ENCODE measurements at places on chromosomes 4 and X. TPM values are rescaled to one million over a fixed set of nuclear protein-coding genes. Genes with fewer than 3 reads are reported as not detected.

CXXC4 gene
- 0.37 TPM for total RNA-seq

DNA sequence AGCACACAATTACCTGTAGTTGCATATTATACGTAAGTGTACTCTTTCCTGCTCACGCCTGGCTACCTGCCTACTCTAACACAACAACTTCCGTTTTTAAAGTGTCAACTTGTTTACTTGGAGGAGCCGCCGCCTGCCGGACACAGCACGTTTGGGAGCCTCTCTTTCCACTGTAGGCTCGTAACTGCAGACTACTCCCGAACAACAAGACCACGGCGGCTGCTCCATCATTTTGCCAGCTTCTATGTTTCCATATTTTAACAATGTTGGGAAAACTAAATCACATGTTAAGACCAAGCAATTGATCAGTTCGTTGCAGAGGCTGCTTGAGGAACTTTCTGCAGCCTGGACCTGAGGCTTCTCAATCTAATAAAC is 841 bp downstream of the MTNR1A start:
- DNase-seq: no peak

DNA sequence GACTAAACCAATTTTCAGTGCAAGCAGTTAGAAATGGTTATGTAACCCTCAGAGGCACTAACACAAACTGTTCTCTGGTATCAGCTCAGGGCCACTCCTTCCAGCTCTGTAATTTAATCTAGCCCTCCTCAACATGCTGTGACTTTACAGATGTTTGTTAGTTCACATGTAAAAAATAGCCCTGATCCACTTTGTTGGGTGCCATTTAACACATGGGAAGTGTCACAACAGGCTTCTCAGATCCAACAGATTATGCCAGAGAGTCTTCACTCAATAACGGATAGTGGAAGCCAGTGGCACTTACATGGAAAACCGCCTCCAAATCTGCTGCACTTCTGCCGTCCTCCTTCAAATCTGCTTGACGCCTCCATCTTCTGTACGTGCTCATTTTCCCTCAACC is 51.6 kb downstream of the ATP8A1 start:
- DNase-seq: no peak

SMIM31 gene
- total RNA-seq: not detected

DNA sequence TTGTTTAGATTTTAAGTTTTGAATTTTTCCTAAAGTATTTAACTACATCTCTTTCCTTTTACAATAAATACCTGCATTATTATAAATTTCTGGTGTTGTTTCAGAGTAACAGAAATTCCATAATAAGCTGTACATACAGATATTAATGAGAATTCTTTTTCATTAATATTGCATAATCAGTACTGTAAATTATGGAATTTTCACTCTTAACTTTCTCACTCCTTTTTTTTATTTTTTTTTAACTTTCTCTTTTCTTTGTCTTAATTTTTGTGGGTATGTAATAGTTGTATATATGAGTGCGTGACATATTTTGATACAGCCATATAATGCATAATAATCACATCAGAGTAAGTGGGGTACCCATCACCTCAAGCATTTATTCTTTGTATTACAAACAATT is 110.5 kb downstream of the KLHL8 start:
- DNase-seq: no peak

GRCh38 chr4:1539859-1540600 is 133.8 kb upstream of the NKX1-1 start:
- no peak for DNase-seq

GPR78 gene
- 0.09 TPM for total RNA-seq

MGARP gene
- 2.1 TPM for total RNA-seq

- DNase-seq: no peak
These were observed 9.1 kb downstream of the ARX start for GRCh38 chrX:25006586-25007058.

DNA sequence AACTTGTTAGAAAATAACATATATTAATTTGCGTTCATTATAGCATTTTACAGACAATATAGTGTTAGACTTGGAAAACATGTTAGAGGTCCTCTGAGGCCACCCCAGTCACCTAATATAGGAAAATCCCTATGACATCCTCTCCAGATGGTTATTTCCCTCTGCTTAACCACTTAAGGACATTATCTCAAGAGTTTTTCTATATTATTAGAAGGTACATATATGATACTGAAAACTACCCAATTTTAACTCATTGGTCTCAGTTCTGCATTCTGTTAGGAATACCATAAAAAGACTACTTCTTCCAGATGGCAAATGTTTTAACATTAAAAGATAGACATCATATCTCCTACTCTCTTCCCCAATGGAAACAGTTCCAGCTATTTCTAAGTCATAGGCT is 21.4 kb downstream of the PTPN13 start:
- DNase-seq: no peak

DIPK2B gene
- total RNA-seq: 32.2 TPM

- no peak for DNase-seq
These were observed 244.2 kb upstream of the MAB21L2 start for GRCh38 chr4:150337734-150338133.

- DNase-seq: no peak
These were observed 103.3 kb upstream of the KLHL13 start for GRCh38 chrX:118219866-118220265.

All from posterior vena cava (tissue), 2 donors.